ENCODE measurements at places on chromosomes 1 and 21.

DNA sequence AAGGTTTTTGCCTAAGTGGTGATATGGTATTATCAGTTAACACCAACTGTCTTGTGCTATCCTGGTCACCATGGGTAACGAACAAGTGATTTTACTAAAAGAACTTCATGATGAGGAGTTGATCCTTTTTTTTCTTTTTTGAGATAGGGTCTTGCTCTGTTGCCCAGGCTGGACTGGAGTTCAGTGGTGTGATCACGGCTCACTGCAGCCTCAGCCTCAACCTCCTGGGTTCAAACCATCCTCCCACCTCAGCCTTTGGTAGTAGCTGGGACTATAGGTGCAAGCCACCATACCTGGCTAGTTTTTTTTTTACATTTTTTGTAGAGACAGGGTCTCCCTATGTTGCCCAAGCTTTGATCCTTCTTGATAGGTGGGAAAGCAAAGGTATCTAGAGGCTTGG, 5.1 kb downstream of the METTL13 start:
- DNase-seq = no peak

DNA sequence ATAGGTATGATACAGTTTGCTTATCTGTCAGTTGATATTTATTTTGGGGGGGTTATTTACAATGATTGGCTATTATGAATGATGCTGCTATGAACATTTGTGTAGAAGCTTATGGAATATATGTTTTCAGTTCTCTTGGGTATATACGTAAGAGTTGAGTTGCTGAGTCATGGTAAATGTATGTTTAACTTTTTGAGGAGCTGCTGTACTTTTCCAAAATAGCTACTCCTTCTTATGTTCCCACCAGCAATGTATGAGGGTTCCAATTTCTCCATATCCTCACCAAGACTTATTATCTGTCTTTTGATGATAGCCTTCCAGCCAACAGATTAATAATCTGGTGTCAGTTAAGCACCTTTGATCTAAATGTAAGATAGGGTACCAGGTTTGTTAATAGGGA, 11.9 kb downstream of the SOAT1 start:
- no peak for DNase-seq

DNA sequence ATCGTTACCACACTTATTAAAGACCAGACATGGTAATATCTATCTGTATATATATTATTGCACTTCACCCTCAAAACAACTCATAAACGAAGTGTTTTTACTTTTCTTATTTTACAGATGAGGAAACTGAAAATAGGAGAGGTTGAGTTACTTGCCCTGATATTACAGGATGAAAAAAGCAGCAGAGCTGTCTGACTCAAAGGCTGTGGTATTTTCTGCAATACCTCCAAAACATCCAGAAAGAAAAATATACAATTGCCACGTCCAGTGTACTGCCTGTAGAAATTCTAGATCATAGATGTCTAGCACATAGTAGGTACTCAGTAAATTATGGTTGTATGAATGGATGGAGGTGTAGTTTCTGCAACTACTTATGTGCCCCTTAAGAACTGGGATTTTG, 5.2 kb upstream of the TARBP1 start:
- DNase-seq = no peak

DNA sequence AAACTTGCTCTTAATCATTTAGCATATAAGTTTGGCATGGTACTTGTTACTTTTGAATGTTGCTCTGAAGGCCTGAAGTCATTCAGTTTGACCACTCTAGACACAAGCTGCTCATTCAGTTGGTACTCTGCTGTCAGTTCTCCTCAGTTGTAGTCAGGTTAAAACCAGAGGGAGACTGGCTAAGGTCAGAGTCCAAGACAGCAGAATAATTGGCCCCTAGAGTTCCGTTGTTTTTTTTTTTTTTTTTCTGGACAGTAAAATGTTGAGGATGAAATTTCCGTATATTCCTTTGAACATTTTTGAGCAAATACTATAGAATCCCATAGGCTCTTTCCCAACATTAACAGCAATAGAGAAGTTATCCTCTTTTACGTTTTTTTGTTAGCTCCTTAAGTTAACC, 9.4 kb downstream of the ZBTB40 start:
- no peak for DNase-seq

DNA sequence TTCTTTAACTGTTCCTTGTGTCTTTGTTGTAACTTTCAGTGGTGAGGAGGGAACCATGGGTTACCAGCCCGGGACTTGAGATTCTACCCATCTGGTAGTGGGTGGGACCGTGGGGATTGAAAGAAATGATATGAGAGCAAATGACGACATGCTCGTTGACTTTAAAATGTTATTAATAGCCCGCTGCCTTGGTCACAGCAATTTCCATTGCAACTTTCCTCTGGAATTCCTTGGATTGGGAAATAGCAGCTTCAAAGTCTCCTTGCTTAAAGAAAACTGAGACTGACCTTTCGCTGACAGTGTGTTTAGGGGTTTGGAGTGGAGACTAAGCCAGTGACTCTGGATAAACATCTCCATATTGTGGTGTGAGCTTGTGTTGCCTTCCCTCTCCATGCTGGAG, 44.2 kb upstream of the MARK1 start:
- DNase-seq = no peak

DNA sequence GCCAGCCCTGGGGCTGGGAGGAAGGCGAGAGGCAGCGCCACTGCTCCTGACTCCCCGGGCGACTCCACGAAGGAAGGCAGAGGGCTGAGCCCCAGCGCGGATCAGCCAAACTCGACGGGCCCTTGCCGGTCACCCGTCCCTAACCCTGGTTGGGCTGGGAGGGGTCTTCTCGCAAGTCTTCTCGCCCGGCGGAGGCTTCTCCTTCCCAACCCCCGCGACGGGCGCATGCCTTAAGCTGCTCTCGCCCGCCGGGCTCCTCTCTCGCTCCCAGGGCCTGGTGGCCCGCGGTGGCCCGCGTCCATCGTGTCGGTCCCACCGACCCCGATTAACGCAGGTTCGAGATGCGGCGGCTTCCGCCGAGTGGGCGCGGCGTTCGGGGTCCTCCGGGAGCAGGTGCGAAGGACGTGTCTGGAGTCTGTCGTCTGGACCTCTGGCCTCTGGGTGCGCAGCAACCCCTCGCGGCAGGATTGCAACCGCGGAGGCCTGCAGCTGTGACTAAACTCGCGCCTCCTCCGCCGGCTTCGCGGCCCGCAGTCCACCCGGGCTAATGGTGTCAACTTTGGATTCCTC, 29.0 kb upstream of the PPM1J start:
- DNase-seq = no peak

DNA sequence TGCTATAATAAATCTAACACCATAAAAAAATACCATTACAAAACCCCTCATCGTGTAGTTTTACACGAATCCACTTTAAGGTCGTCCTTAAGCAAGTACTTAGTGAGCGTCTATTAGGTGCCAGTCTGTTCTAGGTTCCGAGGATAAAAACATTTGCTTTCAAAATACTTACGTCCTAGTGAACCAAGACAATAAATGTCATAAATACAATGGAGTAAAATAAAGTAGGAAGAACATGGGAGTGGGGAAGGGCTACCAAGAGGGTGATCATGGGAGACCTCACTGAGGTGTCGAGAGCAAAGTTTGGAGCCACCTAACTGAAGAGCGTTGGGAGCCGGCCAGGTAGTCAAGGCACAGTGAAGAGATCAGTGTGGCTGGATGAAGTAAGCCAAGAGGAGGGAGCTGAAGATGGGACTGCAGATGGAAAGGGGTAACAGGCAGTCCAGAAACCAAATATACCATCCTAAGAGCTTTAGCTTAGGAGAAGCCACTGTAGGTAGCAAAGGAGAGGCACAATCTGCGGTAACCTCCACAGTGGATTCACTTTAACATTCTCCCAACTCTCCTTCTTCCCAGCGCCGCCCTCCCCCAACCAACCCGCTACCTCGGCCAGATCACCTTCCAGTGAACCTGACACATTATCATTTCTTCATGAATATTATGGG, 684 bp downstream of the LTN1 start:
- no peak for DNase-seq

DNA sequence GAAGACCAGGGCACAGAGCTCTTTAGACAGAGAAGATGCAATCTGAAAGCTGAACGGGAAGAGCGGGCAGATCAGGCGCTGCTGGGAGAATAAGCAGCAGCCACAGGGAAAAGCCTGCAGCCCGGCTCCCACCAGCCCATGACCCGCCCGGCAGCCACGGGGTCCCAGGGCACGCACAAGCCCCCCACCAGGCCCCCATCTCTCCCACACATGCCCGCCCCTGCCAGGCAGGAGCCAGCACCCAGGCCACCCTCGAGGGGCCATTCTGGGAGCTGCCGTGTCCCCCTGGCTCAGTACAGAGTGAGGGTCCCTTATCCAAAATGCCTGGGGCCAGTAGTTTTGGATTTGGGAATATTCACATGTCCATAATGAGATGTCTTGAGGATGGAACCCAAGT, 16.3 kb downstream of the SLC19A1 start:
- DNase-seq = no peak

GRCh38 chr1:87061742-87062156, 147.3 kb downstream of the HS2ST1 start:
- DNase-seq = no peak

DNA sequence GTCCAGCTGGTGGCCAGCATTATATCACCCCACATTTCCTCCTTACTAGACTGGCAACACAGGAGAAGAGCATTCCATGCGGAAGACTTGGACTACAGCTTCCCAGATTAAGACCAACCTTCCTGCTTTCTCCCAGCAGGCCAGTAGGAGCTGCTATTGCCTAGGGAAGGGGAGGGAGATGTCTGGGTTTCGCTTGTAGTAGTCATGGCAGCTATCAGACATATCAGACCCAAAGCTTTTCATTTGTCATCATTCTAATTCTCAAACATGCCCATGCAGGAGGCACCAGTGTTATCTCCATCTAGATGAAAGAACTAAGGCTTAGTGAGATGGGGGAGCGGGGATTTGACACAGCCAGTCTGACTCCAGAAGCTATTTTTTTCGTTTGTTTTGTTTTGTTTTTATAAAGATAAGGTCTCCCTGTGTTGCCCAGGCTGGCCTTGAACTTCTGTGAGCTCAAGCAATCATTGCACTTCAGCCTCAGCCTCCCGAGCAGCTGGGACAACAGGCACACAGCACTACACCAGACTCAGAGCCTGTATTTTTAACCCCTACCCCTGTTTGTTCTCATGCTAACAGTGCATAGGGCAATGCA, 4.5 kb downstream of the PLA2G2A start:
- no peak for DNase-seq

DNA sequence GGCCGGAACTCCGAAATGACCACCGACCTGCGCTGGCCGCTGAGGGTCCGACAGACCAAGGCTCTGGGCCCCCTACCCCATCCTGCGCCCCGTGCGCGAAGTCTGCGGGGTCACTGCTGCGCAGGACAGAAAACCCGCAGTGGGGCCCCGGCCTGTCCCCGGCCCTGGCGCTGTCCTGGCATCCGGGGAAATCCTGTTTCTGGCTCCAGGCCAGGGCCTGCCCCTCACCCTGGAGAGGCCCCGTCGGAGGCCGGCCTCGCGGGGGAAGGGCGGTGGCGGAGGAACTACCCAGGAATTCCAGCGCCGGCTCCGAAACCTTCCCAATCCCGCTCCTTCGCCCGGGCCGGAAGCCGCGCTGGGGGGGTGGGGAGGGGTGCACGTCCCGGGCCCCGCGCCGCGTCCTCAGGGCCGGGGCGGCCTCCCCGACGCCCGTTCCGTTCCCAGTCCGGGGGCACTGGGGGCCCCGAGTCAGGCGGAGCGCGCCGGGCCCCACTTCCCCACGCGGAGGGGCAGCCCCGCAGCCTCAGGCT, 77.0 kb downstream of the MORN1 start:
- no peak for DNase-seq

DNA sequence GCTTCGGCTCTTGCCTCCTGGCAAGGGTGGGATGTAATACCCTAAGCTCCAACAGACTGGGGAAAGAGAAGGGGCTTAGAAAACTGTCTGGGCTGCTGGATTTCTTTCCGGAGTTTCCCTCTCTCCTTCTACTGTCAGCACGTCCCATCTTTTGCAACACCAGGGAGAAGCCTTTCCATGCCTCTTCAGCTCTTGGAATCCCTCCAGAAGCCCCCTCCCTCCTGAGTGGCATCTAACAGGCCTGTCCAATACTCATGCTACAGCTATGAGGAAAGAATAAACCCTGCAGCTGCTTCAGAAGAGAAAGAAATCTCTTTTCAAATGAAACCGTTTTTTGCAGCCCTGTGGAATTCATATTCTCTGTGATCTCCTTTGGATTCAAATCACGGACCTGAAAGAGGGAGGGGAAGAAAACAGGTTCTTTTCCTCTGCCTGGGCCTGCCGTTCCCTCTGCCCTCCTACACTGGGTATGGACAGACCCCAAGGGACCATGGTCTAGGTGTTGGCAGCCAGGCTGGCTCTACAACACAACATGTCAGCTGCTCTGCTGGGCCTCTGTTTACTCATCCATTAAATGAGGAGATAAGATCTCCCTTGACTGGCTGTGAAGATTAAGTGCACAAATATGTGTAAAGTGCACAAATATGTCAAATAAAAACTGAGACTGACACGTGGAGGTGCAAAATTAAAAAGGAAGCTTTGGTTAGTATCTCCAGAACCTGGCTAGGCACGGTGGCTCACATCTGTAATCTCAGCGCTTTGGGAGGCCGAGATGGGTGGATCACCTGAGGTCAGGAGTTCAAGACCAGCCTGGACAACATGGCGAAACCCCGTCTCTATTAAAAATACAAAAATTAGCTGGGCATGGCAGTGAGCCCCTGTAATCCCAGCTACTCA, 6.0 kb upstream of the CAPN2 start:
- no peak for DNase-seq

GRCh38 chr1:38134294-38134755, 87.7 kb upstream of the POU3F1 start:
- no peak for DNase-seq

DNA sequence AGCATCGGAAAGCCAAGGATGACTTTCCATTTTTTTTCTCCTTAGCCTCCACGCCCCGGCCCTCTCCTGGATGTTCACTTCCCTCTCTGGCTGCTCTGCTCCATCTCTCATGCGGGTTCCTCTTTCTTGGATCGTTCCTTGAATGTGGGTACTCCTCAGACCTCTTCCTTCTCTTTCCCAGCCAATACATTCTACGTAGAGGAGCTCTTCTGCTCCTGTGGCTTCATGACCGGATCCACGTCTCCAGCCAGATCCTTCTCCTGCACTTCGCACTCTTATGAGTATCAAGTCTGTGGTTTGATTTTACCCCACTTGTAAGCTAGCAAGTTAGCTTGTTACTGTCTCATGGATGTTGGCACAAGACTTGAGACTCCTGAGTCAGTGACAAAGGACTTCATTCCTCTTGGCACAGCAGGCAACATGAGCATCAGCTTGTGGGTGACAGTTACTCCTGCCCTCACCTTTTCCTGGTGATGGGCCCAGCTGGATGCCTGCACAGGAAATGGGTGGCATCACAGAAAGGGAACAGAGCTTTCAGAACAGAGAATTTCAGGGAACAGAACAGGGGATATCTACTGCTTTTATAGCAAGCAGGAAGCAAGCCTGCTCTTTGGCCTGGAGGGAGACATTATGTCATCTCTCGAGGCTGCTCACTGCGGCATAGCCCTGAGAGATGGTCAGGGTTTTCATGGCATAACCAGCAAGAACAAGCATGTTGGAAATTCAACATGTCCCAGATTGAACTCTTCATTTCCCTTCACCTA, 100.1 kb upstream of the KIF26B start:
- DNase-seq = no peak

All from activated T-helper 1 cell treated with Interleukin-2 at 50 U/mL for 16 hours (primary cell).